A549 treated with Hydrocortisone at 1 μM for 4 hours (cell line): ENCODE measurements at places on chromosomes 11 and 22. TPM values are rescaled to one million over a fixed set of nuclear protein-coding genes. Genes with fewer than 3 reads are reported as not detected.

OR5B21 gene
- total RNA-seq: not detected in 5 replicates

LUZP2 gene
- total RNA-seq: not detected in 5 replicates

SCUBE2 gene
- total RNA-seq: 0.28 to 0.46 TPM (median 0.43 TPM) in 5 replicates

MRGPRG gene
- not detected in 5 replicates for total RNA-seq

EHF gene
- 0.76 to 1.7 TPM (median 0.90 TPM) in 5 replicates for total RNA-seq

USP2 gene
- total RNA-seq: 0.77 to 1.4 TPM (median 0.96 TPM) in 5 replicates

MISFA gene
- total RNA-seq: 2.0 to 2.9 TPM (median 2.3 TPM) in 5 replicates

OR4A16 gene
- not detected in 5 replicates for total RNA-seq

GRM5 gene
- 0.01 TPM in 1 of 5 replicates, not detected in the others for total RNA-seq

TMEM45B gene
- total RNA-seq: 0.05 to 0.16 TPM (median 0.08 TPM) in 3 of 5 replicates, not detected in the others

FXYD6 gene
- total RNA-seq: 0.30 to 0.50 TPM (median 0.39 TPM) in 5 replicates

ACCS gene
- total RNA-seq: 14.6 to 17.9 TPM (median 16.4 TPM) in 5 replicates

C11orf21 gene
- total RNA-seq: not detected in 5 replicates

PARVA gene
- total RNA-seq: 24.1 to 29.0 TPM (median 26.0 TPM) in 5 replicates

BARX2 gene
- total RNA-seq: not detected in 5 replicates

PGM2L1 gene
- total RNA-seq: 10.6 to 21.5 TPM (median 16.2 TPM) in 5 replicates

ZDHHC13 gene
- 13.9 to 19.4 TPM (median 16.4 TPM) in 5 replicates for total RNA-seq

CCDC81 gene
- 0.15 to 0.24 TPM (median 0.18 TPM) in 5 replicates for total RNA-seq
